ENCODE measurements at places on chromosomes 5 and 9.
A peak's percentile ranks its signal among the peaks of the same experiment; 100 is the strongest.

DNA sequence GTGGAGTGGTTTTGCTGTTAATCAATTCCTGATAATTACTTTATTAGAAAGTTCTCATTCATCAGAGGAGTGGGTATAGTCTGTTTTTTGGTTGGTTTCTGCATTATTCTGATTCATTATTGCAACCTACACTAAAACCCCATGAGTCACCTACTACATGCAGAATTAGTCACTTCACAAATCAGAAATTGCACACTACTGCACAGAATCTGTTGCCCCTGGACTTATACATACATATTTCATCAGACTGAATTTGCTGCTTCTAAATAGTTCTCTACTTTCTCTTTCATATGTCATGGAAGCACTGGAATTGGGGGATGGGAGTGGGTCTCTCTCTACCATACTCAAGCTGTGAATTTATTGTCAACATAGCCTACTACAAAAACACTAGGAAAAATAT is 585.1 kb downstream of the DNAH5 start:
- DNase-seq, result no peak

DNA sequence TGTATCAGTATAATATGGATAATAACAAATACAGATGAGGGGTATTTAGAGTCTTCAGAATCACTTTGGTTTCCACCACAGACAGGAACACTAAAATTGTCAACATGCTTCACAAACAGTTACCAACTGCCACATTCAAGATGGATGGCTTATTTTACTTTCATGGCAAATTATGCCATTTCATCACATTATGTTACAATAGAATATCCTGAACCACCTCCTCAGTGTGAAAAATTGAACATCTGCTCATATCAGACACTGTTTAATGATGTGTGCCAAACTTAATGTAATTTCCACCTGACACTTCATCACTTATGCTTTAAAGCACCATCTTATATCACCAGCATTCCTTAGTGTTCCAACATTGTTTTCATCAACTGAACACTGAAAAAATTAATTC is 357.4 kb downstream of the KCNN2 start:
- no peak for DNase-seq

- no peak for DNase-seq
These were observed 34.5 kb upstream of the MED27 start for GRCh38 chr9:132114102-132114707.

DNA sequence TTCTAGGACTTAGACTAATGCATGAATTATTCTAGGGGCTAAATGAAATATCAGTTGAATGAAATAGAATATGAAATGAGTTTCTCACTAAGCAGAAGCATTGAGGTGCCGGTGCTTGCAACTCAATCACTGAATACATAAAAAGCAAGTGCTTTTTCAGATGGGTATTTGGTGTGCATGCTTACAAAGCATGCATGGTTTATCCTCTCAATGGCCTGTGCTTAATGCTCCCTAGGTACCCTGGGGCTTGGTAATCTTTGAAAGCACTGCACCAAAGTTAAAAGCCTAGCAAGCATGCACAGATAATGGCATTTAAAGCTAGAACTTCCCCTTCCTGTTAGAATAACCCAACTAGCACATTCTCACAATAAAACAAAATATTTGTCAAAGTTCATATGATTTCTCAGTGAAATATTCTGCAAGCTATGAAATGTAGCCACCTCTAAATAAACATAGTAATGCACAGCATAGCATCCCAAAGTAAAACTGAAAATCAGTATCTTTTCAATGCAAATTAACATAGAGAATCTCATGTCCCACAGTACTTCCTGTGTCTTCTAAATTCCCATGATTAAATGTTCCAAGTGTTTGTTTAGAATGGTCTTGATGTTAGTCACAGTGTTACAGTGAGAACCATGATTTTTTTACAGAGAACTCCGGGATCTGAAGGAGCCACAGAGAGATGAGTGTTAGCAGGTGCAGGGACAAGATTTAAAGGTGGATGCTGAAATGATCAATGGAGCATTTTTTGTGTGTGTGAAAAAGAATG is 143.4 kb upstream of the CDH6 start:
- DNase-seq, result no peak

DNA sequence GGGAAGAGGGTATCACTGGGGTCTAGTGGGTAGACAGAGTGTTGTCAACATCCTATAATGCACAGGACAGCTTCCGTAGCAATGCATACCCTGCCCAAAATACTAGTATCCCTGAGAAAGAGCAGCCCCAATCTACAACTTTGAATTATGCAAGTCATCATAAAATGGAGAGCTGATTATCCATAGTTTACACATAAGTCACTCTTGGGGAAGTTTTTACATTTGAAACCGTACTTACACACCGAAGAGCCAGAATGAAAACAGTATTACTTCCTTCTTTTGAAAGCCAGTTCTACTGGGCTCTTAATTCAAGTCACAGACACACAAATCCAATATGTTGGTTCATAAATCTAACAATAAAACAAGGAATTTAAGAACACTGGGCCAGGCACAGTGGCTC is 21.6 kb downstream of the RNF145 start:
- no peak for DNase-seq

DNA sequence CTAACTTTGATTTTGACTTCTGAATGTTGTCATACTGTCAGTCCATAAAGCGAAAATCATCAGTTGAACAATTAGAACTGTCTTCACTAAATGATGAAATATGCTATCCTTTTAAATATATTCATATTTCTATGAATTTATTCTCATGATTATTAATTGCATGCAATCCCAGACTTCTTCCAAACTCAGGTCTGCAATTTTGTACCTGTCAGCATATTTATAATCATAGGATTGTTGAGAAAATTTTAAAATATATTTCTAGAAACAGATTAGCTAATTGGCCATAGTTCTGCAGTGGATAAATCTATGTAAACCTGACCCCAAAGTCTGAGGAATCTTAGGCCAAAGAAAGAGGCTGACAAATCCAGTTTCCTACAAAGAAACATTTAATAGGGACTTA is 347.5 kb downstream of the SLCO4C1 start:
- no peak for DNase-seq

- peak; percentile 55 for DNase-seq
These were observed at the start of gene P4HA2 for GRCh38 chr5:132227485-132228240. Gene P4HA2, minus strand, starts transcription at chr5:132227853. Its CDS starts 9,227 bp downstream, at chr5:132218626.

DNA sequence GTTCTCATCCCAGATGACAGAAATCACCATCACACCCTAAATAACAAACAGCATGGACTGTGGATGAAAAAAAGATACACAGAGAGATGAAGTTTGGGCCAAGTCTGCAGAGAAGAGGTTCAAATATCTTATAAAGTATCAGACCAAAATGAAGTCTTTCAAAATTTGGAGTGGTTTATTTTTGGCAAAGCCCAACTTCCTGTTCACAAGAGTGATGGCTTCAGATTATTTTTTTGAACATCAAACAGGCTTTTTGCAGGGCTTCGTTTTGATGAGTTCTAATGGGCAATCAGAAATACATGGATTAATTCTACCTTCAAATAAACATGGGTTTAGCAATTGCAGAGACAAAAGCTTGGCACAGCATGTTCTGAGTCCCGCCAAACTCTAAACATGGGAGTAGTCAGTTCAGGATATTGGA is 378.2 kb upstream of the RPS23 start:
- no peak for DNase-seq

GRCh38 chr5:144549580-144549979 is 378.9 kb downstream of the KCTD16 start:
- DNase-seq, result no peak

GRCh38 chr5:124514956-124515355 is 231.5 kb downstream of the ZNF608 start:
- DNase-seq, result no peak
